ENCODE measurements at places on chromosomes 3 and 15.

DNA sequence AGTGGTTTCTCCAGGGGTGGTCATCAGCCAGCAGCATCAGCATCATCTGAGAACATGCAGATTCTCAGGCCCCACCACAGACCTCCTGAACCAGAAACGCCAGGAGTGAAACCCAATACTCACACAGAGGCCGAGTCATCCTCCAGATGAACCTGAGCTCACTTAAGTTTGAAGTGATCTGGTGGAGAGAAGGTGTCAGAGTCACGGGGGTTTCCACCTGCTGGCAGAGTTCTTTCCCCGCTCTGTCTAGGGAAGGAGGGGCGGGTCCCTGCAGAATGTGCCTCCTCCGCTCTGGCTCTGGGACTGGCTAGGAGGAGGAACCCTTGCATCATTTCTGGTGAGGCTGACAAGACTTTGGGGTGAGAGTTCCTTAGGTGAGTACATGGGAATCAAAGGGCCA lies 13.3 kb upstream of the KIF23 start:
- DNase-seq: no peak

DNA sequence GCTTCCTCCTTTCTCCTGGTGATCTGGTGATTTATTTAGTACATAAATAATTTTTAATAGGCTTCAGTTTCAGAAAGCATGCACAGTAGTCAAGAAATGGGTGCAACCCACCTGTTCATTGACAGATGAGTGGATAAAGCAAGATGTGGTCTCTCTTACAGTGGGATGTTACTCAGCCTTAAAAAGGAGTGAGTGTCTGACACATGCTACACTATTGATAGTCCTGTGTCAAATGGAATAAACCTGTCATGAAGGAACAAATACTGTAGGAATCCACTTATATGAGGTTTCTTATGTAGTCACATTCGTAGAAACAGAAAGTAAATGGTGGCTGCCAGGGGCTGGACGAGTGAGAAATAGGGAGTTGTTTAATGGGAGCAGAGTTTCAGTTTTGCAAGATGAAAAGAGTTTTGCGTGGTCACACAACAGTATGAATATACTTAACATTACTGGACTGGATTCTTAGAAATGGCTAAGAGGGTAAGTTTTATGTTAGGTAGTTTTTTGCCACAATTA lies 56.0 kb upstream of the PPARG start:
- DNase-seq: no peak

- no peak for DNase-seq
Observed at GRCh38 chr3:109825971-109826810, 488.8 kb upstream of the DPPA4 start.

- peak; percentile 72 for DNase-seq
Observed at GRCh38 chr15:63048115-63048775, 5.7 kb downstream of the TPM1 start.

- DNase-seq: no peak
Observed at GRCh38 chr15:60324706-60325438, 72.9 kb downstream of the ANXA2 start.

GRCh38 chr15:87167055-87167454 lies 1087.4 kb downstream of the AGBL1 start:
- no peak for DNase-seq

Measured in stimulated activated CD8-positive, alpha-beta memory T cell treated with anti-CD3 and anti-CD28 coated beads, Interleukin-2, amount 100 ng/mL, for 1 hour (primary cell).